ENCODE measurements at places on chromosomes 12 and 14.

DNA sequence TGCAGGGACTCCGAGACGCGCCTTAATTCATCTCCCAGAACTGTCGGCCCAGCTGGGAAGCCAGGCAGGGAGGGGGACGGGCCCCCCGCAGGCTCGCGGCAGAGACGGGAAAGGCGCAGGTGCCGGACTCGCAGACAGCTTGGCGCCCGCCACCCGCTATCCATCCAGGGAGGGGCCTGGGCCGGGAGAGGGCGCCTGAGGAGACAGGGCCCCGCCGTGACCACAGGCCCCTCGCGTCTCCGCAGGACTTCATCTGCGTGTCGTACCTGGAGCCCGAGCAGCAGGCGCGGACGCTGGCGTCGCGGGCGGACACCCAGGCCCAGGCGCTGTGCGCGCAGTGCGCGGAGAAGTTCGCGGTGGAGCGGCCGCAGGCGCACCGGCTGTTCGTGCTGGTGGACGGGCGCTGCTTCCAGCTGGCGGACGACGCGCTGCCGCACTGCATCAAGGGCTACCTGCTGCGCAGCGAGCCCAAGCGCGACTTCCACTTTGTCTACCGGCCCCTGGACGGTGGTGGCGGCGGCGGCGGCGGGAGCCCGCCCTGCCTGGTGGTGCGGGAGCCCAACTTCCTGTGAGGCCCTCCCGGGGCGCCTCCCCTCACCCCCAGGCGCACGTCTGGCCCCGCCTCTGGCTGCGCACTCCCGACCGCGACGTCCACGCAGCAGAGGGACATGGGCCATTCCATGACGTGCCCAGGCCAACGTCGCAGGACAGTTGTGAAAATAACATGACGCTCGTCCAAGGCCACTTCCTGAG, 60.6 kb downstream of the LGMN start:
- peak; percentile 77 for DNase-seq

GRCh38 chr12:14854586-14855183, 11.4 kb upstream of the ART4 start:
- no peak for DNase-seq

DNA sequence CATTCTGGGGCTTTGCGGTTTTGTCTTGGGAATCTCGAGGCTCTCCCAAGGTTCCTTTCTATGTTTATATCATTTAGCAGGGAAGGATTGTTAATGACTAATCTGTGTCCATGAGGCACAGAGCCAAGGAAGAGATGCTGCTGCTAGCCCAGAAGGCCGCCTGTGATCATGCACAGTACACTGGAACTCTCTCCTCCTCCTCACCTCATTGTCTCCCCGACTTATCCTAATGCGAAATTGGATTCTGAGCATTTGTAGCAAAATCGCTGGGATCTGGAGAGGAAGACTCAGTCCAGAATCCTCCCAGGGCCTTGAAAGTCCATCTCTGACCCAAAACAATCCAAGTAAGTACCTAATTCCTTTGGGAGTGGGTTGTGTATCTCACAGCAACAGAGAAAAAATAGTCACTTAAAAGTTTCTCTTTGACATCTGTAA, at the start of gene NR1H4:
NR1H4 (plus strand) TSS at position 151 of the 435 bp plus-strand sequence. CDS start 19,458 bp downstream, outside the sequence.
- DNase-seq, result no peak

DNA sequence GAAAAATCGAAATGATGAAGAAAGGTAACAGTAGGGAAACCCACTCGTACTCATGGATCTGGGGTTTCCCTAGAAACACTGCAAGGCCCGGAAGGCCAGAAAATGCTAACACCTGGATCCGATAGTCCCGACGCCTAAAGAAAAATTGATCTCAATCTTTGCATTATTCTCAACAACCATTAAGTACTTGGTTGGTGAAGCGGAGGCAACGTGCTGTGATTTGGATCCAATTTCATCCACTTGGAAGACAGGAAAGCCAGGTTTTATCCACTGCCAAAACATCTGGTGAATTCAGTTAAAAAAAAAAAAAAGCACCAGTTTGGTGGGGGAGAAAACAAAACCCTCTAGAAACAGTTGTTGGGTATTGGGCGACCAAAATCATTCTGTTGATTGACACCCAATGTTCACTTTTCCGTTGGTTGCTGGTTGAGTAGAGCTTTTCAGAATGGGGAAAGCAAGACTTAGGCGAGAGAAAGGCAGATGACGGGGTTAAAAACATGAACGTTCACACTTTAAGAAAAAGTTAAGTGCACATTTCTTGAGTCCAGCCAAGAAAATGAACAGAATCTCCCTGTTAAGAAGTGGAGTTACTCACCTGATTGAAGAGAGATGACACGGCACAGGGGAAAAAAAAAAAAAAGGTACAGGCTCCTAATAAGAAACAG, 41.9 kb upstream of the MED13L start:
- DNase-seq, result no peak

DNA sequence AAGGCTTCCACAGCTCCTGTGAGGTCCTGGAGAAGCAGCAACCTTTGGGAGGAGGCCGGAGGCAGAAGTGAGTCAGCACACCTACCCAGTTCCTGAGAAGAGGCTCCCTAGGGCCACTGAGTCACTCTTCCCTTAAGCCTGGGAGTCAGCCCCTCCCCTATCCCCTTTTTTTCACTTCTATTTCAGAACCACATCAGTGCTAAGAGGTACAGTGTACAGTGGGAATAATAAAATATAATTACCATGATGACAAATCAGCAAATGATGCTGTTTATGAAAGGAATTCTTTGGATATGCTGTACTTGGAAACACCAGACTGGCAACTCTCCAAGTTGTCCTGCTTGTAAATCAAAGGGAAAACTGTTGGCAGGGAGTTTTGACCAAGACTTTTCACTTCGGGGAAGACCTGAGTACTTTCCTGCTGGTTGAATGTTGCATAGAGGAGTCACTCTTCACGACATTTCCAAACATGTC, 7.8 kb upstream of the TBPL2 start:
- DNase-seq, result no peak

DNA sequence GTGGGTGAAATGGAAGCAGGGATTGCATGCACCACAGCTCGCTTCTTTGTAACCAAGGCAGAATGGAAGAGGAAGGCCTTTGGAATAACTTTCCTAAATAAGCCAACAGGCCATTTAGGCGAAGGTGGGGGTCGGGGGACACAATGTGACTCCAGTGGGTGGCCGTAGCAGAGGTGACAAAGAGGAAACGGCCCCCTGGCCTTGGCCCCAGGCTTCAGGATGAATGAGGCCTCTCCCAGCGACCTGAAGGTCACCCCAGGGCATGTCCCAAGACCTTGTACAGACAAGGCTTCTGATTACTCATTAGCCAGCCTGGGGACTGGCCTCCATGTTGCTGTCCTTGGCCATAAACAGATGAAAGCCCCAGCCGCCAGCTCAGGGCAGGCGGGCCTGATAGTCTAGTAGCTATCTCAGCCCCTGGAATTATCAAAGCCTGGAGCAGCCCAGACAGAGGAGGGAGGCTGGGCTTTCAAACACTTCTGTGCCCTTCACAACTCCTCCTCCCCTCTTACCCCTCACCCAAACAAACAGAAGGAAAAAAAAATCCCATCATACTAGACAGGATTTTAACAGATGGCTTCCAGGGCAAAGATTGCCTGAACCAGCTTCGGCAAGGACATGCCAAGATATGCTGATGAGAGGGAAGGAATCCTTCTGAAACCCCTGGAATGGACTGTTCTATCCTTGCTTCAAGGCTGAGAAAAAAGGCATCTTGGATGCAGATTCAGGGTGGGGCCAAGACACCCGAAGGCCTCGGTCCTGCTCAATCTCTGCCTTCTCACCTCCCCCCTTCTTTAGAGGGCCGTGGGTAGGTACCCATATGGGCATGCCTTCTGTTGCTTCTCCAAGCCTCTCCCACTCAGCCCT, 142.3 kb upstream of the PARP11 start:
- DNase-seq, result no peak

GRCh38 chr14:50383618-50384225, 13.0 kb downstream of the CDKL1 start:
- no peak for DNase-seq

DNA sequence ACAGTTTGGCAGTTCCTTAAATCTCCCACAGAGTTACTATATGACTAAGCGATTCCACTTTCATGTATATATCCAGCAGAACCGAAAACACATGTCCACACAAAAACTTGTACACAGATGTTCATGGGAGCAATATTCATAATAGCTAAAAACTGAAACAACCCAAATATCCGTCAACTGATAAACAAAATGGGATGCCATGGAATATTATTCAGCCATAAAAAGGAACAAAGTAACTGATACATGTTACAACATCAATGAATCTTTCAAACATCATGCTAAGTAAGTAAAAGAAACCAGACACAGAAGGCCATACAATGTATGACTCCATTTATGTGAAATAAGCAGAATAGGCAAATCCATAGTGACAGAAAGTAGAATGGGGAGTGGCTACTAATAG, 80.2 kb upstream of the GPHB5 start:
- no peak for DNase-seq

Data from NCI-H2081 (cell line).